ENCODE measurements at places on chromosomes 2 and 18.

DNA sequence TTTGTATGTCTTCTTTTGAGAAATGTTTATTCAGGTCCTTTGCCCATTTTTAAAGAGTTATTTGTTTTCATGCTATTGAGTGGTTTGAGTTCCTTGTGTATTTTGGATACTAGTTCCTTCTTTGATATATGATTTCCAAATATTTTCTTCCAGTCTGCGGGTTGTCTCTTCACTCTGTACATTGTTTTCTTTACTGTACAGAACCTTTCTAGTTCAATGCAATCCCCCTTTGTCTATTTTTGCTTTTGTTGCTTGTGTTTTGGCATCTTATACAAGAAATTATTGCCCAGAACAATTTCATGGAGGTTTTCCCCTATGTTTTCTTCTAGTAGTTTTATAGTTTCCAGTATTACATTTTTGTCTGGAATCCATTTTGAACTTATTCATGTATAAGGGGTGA is 62.5 kb upstream of the ACVR1C start:
- no peak for DNase-seq

GRCh38 chr2:98324181-98324580 is 22.1 kb upstream of the CNGA3 start:
- no peak for DNase-seq

- DNase-seq: no peak
These were observed 48.0 kb upstream of the MGAT4A start for GRCh38 chr2:98778741-98779483.

DNA sequence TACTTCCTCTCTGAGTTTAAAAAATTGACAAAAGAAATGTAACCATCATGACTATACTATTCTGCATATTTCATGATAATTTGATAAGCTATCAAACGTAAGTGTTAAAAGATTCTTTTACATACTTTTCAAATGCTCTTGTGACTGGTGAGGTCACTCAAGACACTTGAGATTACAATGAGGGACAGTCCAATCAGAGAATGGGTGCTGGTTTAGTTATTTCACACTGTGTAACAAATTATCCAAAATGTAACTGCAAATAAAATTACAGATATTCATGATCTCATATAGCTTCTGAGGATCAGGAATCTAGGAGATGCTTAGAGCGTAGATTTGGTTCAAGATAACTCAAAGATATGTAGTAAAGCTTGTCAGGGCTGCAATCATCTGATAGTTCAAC is 4.4 kb upstream of the GTF2A1L start:
- DNase-seq: no peak

GRCh38 chr2:149587950-149588487 is 444 bp upstream of the MMADHC start:
- no peak for DNase-seq

Measured in cardiac septum (tissue), 1 donor.